ENCODE measurements at places on chromosomes 3 and 15.

- DNase-seq: no peak
Measured at GRCh38 chr3:36891701-36892160, 53.1 kb downstream of the TRANK1 start.

- no peak for DNase-seq
Measured at GRCh38 chr3:194093842-194094241, 42.1 kb upstream of the HES1 start.

DNA sequence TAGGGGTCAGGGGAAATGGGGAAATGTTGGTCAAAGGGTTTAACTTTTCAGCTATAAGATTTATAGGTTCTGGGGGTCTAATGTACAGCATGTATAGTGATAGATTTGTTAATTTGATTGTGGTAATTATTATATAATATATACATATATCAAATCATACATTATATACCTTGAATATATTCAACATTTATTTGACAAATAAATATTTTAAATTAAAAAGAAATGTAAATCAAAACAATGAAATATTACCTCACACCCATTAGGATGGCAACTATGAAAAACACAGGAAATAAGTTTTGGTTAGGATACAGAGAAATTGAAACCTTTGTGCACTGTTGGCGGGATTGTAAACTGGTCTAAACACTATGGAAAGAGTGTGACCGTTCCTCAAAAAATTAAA, 85.0 kb upstream of the SLCO2A1 start:
- no peak for DNase-seq

- no peak for DNase-seq
Measured at GRCh38 chr3:73258057-73258456, 196.6 kb downstream of the EBLN2 start.

- no peak for DNase-seq
Measured at GRCh38 chr3:76097589-76097969, 312.2 kb upstream of the ZNF717 start.

DNA sequence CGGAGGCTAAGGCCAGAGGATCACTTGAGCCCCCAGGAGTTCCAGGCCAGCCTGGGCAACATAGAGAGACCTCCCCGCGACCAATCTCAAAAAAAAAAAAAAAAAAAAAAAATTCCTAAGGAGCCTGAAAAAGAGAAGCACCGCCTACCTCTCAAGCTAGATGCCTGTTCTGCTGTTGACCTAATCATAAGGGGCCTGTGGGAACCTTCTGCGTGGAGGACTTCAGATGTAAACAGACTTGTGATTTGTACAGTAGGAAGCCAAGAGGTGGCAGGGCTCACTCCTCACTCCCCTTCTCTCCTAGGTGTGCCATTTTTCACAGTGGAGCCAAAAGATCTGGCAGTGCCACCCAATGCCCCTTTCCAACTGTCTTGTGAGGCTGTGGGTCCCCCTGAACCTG, 3.2 kb downstream of the TYRO3 start:
- DNase-seq: no peak

- no peak for DNase-seq
Measured at GRCh38 chr3:194387926-194388418, 11.1 kb downstream of the GP5 start.

- DNase-seq: no peak
Measured at GRCh38 chr15:27686369-27686768, 412.7 kb downstream of the OCA2 start.

GRCh38 chr3:43692971-43693370, 2.2 kb downstream of the ABHD5 start:
- no peak for DNase-seq

GRCh38 chr3:158773845-158774830, 27.7 kb upstream of the MFSD1 start:
- no peak for DNase-seq
